ENCODE measurements at places on chromosomes 5 and 9.
A peak's percentile ranks its signal among the peaks of the same experiment; 100 is the strongest.

GRCh38 chr9:98146101-98146991, 27.3 kb upstream of the TRIM14 start:
- peak; percentile 6 for DNase-seq

DNA sequence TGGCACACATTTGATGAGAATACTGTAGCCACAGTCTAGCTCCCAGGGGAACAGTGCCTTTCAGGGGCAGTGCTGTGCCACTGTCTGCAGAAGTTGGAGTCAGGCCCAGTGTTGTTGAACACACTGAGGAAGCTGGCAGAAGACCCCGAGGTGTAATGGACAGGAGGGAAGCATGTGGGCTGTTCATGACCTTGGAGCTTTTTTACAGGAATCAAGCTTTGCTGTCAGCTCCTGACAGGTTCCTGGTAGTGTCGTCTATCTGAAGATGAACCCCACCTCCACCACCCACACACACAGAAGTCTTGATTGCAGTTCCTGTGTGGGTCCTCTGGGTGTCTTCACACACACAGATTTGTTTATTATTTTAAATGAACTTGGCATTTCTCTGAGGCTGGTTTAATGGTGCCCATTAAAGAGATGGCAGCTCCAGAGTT, 40.3 kb upstream of the TNFAIP8 start:
- peak; percentile 55 for DNase-seq

DNA sequence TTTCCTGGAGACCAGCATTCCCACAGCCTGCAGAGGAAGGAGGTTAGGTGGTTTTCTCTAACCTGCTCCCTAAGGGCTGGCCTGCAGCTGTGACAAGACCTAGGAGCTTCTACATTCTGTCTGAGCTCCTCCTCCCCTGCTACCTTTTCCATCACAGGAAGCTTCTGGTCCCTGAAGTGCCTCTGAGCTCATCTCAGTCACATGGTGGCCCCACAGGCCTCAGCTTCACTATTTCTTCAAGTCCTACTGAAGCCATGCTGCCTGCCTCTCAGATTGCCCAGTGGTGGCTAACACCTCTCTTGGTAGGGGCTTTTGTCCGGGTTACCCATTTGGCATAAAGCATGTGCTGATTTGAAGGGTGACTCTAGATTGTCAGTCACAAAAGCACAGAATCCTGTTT, 259.4 kb downstream of the CRB2 start:
- no peak for DNase-seq

DNA sequence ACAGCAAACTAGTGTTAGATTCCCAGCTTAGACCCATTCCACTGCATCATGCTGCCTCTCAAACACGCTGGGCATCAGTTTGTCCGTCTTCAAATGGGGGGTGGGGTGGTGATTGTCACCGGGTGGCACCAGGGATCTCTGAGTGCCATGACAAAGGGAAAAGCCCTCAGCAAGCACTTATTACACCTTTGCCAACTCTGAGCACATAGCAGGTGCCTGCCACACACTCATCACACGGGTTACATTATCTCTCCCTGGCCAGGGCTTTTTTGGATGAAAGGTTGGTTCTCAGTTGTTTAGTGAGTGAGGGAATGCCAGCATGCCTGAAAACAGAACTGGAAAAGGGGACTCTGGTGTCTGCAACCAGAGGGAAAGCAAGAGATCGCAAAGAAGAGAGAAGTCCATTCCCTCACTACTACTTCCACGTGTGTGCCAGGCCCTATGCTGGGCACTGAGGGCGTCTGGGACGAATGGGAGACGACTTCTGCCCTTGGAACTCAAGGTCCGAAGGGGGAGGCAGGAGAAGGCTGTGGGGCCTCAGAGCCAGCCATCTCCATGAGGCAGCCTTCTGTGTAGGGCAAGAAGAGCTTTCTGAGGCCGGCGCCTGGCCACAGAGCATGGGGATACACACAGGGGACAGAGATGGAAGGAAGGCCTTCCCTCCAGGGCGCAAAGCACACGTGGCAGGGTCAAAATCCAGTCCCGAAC, 48.9 kb downstream of the PAX5 start:
- DNase-seq: no peak

Data from Kasumi-1 (cell line).